Dermis microvascular lymphatic vessel endothelial cell (primary cell): ENCODE measurements at places on chromosomes 1 and 21.

DNA sequence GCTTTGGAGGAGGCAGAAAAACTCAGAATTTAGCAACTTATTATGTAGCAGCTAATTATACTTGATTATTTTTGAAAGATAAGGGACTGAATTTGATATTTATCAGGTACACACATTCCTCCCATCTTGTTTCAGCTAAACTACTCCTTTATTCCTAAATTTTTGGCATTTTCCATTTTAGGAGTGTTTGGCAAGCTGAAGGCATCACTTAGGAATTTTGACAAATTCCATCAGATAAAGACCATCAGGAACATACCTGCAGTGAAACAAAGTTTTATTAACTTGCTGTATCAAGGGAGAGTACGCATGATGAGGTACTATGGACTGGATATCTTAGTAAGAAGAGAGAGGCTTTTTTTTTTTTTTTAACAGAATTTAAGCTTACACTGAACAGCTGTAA, 1092.2 kb downstream of the PLA2G4A start:
- DNase-seq = no peak

DNA sequence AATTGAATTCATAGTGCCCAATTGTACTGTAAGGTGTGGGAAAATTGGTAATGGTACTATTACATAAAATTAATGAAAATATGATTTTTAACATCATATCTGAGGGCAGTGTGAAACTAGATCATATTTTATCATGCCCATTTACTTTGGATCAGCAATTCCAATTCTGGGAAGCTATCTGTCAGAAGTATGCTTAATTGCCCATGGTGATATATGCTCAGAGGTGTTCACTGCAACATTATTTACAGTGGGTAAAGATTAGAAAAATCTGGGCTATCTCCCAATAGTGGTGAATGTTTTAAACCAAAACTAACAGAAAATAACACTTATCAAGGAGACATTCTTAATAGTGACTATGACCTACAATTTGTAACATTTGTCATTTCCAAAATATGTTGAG, 1260.0 kb downstream of the BRINP3 start:
- no peak for DNase-seq

DNA sequence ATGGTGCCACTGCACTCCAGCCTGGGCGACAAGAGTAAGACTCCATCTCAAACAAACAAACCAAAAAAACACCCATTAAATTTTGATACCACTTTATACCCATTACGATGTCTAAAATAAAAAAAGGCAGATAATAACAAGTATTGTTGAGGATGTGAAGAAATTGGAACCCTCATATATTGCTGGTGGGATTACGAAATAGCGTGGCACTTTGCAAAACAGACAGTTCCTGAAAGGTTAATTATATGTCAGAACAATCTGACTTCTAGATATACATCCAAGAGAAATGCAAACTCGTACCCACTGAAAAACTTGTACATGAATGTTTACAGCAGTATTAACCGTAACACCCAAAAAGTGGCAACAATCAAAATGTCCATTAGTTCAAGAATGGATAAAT, 70.3 kb downstream of the USP24 start:
- DNase-seq = no peak

DNA sequence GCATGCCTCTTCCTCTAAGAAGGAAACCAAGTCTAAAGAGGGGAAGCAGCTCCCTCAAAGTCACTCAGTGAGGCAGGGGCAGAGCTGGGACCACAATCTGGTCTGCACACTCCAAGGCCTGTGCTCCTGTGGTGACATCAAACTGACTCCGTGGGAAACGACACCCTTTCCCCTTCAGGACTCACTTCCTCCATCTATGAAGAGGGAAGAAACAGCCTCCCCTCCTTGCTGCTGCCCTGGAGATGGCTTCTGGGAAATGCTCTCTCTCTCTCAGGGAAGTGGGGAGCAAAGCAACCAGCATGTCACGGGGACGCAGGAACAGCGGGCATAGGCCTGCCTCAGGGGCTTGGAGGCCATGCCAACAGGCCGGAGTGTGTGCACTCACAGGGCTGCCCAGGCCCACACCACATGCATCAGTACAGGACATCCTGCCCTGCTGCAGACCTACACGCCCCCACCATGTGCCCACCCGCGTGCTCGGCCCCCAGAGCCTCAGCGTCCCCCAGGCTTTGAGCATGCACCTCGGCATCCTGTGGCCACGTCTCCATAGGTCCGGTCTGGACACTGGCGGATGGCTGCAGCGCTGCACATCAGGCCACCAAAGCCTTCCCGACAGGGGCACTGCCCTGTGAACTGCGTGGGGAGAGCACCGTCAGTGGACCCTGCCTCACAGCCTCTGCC, 25.7 kb downstream of the LAMB3 start:
- DNase-seq = no peak

DNA sequence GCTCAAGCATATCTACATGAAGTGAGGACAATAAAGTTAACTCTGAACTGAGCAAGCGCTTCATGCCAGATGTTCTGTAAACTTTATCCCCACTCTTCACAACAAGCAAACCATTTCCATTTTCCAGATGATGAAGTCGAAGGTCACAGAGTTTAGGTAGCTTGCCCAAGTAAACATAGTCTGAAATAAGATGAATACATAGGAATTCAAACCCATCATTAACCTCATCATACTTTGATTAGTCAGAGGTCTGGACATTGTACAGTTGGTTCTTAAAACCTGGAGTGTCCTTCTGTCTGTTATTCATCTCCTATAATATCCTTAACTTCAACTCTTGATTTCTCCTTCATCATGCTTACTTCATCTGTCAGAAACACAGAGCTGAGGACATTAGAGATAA, 180.3 kb upstream of the C8B start:
- no peak for DNase-seq

GRCh38 chr1:207835958-207836357, 75.0 kb downstream of the CD34 start:
- no peak for DNase-seq

DNA sequence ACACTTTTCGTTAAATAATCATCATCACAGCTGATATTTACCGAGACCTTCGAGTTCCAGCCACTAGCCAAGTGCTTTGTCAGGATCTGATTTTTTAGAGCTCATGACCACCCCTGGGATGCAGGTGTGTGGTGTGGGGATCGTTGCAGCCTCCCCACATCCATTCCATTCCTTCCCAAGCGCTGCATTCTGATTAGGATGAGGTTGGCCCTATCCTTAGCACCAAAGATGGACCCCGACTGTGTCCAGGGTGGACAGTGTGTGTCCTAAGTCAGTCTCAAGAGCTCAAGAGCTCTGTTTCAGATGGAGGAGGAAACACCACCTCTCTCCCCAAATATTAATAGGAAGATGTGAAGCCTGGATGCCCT, 74.1 kb downstream of the PSMG1 start:
- no peak for DNase-seq

DNA sequence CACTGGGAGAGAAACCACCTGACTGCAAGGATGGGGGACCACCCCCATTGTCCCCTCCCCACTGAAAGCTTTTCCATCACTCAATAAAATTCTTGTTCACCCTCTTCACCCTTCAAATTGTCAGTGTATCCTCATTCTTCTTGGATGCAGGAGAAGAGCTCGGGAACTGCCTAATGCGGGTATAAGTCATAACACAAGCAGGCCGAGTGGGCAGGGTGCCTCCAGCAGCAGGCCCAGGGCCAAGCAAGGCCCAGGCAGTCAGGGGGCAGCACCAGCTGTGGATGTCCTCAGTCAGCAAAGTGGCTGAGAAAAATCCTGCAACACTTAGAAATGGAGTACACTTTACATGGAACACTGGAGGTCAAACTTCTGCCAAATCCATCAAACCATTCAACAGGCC, 33.7 kb upstream of the SLC35A3 start:
- DNase-seq = no peak

- no peak for DNase-seq
Measured at GRCh38 chr1:41666981-41667631, 182.6 kb upstream of the EDN2 start.

DNA sequence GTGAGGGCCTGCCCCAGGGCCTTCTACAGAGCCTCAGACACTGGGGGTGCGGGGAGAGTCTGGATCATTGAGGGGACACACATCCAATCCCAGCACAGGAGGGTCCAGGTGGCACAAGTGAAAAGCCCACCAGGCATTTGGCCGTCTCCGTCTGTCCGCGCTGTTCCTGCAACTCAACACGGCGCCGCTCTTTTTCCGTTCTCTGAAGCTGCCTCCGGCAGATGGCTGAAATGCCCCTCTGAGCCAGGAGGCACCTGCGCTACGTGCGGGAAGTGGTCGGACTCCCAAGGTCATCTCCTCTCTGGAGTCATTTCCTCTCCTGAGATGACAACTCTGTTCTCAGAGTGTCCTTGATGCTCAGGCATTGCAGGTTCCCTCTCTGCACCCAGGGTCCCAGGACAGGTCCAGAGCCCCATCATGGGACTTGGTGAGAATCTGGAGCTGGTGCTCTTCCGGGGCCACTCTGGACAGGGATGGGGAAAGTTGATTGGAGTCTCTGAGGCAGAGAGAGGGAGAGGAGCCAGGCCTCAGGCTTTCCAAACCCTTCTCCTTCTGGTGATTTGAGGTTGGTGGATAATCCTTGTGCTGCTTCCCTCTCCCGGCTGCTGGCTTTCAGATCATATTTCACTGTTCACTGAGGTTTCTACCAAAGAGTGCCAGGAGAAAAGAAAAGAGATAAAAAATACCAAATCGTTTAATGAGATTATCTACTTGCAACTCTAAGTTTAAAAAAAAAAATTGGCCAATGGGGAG, 14.0 kb upstream of the MIXL1 start:
- peak; percentile 55 for DNase-seq

- no peak for DNase-seq
Measured at GRCh38 chr1:64848136-64848535, 103.3 kb downstream of the RAVER2 start.

GRCh38 chr1:209672705-209673630, 2.2 kb upstream of the G0S2 start:
- no peak for DNase-seq

GRCh38 chr1:1183833-1184775, 10.4 kb downstream of the TTLL10 start:
- no peak for DNase-seq

DNA sequence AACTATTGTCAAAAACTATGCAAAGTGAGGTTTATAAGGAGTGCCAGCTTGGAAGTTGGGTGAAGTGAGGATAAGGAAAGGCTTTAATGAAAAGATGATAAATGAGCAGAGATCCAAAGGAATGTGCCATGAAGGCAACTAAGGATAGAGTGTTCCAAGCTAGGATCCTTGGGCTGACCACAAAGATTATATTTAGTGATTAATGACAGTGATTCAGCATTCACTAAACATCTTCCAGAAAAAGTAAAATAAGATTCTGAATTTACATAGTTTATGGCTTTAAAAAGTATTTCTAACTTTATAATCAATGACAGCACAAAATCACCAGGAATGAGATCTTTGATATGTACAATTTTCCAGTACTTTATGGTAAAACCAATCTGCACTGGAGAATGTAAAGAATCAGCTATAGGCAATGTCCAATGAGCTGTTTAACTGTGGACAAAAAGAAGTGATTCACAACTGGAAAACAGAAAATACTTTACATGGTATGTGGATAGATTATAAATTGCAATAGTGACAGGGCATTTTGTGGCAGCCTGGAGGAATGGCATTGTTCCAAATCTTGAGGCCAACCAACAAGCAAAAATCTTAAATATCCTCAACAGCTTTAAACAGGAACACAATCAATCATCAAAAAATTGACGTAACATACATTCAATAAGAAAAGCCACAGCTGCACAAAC, 91.2 kb upstream of the KCTD3 start:
- DNase-seq = no peak

DNA sequence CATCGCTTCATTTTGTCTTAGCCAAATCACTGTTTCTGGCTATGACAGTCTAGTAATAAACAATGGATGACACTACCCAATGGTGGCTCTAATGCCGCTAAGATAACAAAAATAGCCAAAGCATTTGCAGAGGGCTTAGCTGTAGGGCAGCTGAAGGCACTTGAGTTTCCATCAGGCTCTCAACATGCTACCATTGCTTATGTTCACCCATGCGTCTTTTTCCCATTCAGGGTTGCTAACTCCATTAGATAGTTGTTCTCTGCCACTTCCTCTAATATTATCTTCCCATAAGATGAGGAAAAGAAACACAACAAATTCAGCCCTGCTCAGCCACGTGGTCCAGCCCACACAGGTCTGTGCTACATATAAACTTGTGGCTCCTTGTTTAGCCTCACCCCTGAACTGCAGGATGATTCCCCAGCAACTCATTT, 159.6 kb downstream of the TOMM20 start:
- DNase-seq = no peak

GRCh38 chr1:25482211-25482610, 51.5 kb downstream of the MACO1 start:
- no peak for DNase-seq

- DNase-seq = no peak
Measured at GRCh38 chr21:15514073-15514946, 215.5 kb upstream of the USP25 start.

DNA sequence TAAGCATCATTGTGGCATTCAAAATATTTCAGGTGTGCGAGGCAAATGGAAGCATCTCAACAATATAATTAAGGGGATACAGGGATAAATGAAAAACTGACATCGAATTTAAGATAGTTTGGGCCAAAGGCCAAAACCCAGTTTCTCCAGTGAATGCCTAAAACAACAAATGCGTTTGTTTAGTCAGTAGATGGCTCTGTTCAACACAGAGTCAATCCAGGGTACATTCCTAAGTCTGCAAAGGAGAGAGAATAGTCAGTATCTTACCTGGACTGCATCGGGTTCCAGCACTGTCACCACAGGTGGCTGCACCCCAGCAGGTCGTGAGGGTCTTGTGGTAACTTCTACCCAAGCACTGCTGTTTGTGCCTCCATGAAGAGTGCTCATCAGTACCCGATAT, 321.1 kb downstream of the KCTD3 start:
- no peak for DNase-seq

GRCh38 chr1:22845398-22845935, 127.2 kb downstream of the LACTBL1 start:
- DNase-seq = no peak

DNA sequence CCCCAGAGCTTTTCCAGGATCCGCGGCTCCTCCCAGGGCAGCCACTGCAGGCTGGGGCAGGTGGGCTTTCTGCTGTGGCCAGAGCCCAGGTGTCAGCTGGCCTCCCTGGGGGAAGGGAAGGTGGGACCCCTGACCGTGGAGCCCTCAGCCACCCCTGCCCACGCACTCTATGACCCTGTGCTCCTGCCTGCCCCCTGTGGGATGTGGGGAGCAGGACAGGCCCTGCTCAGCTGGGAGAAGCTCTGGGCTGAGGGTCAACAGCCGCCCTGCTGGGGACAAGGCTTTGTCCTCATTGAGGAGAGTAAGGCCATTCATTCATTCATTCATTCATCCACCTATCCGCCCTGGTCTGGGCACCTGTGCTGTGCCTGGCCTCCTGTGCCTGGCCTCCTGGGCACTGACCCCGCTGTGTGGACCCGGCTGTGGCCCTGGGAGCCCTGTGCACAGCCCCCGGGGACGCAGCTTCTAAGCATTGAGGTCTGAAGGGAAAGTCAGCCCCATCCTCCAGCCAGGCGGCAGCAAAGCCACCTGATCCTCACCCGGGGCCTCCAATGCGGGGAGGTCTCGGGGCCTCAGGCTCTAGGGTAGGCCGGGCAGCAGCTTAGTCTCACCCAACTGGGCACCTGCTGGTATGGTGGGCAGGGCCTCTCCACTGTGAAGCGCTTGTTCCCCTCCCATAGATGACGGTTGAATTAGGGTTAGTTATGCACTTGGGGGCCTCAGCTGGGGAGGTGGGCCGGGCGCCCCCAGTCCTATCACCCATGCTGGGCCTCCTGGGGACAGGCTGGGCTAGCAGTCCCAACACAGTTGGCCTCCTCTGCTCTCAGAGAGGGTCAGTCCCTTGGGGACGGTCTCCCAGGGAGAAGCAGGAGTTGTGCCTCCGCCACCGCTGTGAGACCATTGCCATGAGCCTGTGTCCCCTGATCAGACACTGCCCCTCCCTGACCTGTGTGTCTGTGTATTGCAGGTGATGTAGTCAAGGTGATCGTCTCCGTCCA, 6.0 kb downstream of the TNFRSF14 start:
- DNase-seq = no peak
